ENCODE measurements at places on chromosomes 2 and 18.
A peak's percentile ranks its signal among the peaks of the same experiment; 100 is the strongest.

DNA sequence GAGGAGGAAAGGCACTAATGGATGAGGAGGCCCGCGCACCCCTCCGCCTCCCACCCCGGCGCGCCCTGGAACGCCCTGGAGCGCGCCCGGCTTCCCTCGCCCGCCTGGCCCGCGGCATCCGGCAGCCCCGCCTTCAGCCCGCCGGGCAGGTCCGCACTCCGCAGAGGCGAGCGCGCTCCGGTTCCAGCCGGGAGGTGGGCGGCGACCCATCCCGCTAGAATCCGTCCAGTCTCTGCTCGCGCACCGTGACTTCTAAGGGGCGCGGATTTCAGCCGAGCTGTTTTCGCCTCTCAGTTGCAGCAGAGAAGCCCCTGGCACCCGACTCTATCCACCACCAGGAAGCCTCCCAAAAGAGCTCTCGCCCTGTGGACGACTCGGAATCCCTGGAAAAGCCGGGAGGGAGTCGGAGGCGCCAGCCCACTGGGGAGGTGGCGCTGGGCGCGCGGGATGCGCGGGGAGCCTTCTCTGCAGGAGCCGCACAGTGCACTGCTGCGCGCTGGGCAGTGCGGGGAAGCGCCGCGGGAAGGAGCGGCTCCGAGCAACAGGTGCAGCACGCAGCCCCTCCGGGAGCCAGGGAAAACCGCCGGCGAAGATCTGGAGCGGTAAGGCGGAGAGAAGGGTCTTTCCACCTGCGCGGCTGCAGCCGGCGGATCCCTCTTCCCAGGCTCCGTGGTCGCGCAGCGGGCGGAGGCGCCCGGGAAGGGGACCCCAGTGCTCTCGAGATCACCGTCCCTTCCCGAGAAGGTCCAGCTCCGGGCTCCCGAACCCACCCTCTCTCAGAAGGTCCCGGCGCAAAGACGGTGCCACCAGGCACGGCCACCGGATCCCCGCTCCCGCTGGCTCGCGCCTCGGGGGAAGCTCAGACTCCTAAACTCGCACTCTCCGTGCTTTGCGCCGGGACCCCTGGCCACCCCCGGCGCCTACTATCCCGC is at the start of gene GALR1:
Gene GALR1, plus strand, starts transcription at position 280 of the 932 bp plus-strand sequence. CDS start 701 bp downstream, outside the sequence.
- peak; percentile 50 for DNase-seq

DNA sequence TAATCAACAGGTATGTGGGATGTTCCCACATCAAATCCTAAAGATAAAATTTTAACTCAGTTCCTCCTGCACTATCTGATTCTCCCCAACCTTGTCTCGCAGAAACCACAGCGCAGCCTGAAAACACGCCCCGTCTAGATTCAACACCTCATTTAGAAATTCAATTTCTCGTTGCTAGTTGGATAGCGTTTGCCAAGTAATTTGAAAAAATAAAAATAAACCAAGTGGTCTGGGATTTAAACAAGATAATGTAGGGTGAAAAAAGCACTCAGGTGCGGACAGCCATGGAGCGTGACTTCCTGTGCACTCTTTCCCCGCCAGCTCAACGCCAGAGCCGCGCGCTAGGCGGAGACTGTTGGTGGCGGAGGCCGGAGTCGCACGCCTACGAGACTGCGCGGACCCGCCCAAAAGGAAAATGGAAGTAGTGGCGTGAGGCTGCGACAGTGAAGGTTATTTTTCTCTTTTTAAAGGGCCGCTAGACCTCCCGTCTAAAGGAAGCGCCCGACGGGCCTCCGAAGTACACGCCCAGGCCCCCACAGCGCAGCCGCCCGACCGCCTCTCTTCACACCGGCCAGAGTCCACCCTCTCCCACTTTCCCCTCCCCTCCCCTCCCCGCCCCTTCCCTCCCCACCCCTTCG is 615 bp upstream of the CCNT2 start:
- DNase-seq, result no peak

GRCh38 chr2:236307641-236308040 is 43.4 kb upstream of the ASB18 start:
- peak; percentile 8 for DNase-seq

DNA sequence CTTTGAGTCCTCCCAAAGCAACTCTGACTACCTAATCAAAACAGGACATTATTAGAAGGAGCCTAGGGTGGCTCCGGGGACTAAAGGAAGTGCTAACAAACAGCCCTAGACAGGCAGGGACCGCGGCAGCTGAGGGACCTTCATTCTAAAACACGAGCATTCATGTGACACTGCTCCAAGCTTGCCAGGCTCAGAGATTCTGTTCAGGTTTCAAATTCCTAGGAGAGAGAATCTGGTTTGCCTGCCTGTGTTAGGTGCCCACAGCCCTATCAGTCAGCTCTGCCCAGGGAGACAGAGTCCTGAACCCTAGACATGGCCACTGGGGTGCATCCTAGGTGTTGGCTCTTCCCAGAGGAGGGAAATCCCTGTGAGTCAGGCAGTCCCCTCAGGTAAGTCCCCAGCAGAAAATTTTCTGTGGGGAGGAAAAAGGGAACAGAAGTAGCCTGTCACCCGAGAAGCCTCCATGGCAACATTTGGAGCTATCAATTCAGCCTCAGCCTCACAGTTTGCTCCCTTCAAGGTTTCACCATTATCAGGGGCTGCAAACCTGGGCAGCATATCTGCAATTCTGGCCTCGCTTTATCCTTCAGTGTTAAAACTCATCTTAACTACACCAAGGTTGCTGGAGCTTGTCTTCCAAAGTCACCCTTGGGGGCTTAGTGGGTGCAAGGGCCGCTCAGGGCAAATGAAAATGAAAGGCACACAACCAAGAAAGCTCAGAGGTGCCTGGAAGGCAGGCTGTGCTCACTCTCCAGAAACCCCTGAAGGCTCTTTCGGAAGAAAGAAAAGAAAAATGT is 28.6 kb downstream of the PCBP1 start:
- DNase-seq, result peak; percentile 30

GRCh38 chr2:241895712-241896641 is 26.4 kb downstream of the RTP5 start:
- no peak for DNase-seq

- no peak for DNase-seq
Observed at GRCh38 chr2:96103761-96104486, 12.4 kb downstream of the ADRA2B start.

DNA sequence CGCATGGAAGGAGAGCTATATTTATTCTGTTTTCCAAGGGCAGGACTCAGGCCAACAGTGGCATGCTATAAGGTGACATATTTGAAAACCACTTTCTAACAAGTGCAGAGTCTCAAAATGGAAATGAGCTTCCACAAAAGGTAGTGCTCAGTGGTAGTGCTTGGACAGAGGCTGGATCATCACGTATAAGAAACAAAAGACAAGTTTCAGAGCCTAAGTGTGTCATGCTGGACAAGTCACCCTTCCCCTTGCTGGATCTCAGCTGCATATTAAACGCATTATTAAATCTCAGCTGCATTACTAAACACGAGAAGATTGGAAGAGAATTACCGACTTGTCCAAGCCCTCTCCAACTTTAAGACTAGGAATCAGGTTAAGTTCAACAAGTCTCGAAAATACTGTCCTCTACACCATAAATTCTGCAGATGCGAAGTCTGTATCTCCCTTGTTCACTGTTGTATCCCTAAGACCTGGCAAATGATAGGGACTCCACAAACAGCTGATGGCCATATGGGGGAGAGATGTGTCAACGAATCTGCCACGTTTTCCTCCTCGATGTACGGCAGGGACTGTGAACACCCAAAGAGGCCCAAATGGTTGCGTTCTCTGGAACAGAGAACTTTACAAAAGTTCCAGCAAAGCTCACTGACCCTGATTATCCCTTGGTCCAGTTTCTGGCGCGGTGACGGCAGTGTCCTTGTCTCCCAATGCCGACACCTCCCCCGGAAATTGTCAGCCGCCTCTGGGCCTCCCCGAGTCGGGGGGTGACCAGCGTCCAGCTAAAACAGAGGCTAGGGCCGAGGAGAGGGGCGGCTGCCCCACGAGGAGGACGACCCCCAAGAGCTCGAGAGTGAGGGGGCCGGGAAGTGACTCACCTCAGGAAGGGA is 611 bp downstream of the NOL10 start:
- DNase-seq, result no peak

DNA sequence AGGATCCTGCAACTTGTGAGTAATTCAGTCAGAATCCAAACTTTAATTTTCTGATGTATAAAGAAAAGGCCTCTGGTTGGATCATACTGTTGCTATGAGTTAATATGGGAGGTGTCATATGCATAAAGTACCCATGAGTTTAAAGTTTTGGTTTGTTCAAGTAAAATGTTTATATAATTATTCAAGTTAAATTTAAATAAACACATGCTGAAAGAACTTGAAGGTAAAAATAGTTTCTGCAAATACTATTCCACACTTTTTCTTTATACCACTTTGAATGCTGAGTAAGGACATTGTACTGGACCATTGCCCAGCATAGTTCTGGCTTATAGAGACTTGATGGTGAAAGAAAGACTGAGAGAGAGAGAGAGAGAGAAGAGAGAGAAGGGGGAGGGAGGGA is 30.7 kb downstream of the PKP4 start:
- no peak for DNase-seq

DNA sequence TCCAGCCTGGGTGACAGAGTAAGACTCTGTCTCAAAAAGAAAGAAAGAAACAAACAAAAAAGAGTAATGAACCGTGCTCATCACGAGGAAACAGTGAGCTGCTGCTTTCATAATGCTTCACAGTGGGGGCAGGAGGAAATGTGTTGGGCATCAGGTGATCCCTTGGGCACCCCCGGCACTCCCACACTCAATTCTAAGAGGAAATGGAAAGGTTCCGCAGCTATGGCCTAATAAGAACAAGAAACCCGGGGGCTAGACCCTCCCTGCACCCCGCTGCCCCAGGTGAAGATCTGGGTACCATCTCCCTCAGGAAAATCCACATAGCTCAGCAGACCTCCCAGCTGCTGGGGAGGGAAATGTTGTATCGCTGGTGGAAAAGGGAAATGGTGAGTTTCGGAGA is 118.9 kb downstream of the LPIN1 start:
- no peak for DNase-seq

DNA sequence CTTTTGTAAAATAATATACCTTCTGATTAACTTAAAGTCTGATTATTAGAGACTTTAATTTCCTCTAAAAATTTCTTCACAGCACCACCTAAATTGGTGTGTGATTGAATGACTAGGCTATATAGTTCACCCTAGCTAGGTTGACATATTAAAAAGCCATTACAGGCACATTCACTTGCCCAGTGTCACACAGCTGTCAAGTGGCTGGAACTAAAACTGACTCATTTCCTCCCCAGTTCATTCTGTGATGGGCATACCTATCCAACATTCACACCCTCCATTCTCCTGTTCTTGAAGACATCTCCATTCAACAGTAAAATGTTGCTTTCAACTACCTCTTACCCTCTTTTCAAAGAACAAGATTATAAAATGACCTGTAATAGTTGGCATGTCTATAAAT is 334.5 kb downstream of the ARHGAP15 start:
- no peak for DNase-seq

GRCh38 chr2:33011941-33012340 is 65.2 kb downstream of the LTBP1 start:
- DNase-seq, result no peak

GRCh38 chr2:5360081-5360480 is 332.1 kb upstream of the SOX11 start:
- no peak for DNase-seq

DNA sequence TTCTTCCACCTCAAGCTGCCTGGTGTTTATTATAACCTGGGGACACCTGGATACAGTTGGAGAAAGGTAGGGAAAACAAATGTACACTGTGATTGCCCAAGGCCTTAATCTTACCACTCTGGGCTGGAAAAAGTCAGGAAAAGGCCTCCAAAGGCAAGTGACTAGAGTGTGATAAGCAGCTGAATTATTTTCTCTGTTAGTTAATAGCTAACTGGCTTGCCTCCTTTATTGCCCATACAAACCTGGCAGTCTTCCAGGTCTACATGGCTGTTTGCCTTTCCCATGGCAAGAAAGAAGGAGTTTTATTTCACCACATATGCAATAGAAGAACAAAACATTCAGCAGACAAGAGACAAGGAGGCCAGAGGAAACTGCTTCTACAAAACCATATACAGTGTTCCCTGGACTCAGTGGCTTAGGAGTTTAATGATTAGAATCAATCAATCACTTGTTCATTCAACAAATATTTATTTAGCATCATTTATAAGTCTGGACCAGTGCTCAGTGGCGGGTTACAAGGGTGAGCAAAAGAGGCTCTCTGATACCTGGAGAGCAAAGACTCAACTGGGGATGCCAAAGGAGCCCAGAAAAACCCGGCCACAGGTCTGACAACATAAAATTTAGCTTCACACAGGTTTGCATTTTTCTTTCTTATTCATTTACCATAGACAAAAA is 27.5 kb upstream of the SUCLG1 start:
- no peak for DNase-seq

DNA sequence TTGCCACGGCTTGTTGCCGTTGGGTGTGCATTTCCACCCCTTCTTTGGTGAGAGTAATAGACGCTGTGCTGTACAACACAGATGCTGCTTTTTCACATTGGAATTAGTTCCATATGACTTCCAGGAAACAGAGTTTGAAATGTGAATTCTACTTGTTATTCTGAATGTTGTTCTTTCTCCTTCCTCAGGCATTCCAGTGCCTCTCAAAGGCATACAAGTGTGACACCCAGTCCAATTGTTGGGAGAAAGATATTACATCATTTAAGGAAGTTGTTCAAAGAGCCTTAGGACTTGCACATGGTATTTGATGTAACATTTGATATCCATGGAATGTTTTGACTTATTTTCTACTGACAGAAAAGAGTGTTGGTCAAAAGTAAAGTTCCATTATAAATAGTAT is 134.4 kb upstream of the LTBP1 start:
- DNase-seq, result no peak

- DNase-seq, result no peak
Observed at GRCh38 chr2:123746006-123746405, 279.1 kb upstream of the CNTNAP5 start.

- DNase-seq, result peak; percentile 34
Observed at GRCh38 chr2:171723716-171724683, 36.7 kb downstream of the DYNC1I2 start.

GRCh38 chr2:240624950-240625621 is at the start of gene GPR35:
GPR35 (plus strand) TSS chr2:240625480; CDS start chr2:240629953, 4,473 bp downstream.
- peak; percentile 41 for DNase-seq

- DNase-seq, result no peak
Observed at GRCh38 chr2:25596516-25597244, 76.7 kb downstream of the DTNB start.

DNA sequence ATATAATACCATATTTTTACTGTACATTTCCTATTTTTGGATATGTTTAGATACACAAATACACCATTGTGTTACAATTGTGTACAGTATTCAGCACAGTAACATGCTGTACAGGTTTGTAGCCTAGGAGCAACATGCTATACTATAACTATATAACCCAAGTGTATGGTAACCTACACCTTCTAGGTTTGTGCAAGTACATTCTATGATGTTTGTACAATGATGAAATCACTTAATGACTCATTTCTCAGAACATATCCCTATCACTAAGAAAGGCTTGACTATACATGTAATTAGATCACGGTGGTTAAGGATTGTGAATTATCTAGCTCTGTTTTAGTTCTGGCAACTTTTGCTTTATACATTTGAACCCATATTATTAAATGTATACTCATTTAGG is 31.3 kb downstream of the NPHP1 start:
- DNase-seq, result no peak

GRCh38 chr2:174365571-174365970 is 30.0 kb upstream of the SCRN3 start:
- DNase-seq, result no peak

GRCh38 chr2:40032650-40033319 is 253.7 kb upstream of the THUMPD2 start:
- DNase-seq, result no peak
